MCF 10A (cell line): ENCODE measurements at places on chromosomes 2 and 18. TPM values are rescaled to one million over a fixed set of nuclear protein-coding genes. Genes with fewer than 3 reads are reported as not detected.

DNA sequence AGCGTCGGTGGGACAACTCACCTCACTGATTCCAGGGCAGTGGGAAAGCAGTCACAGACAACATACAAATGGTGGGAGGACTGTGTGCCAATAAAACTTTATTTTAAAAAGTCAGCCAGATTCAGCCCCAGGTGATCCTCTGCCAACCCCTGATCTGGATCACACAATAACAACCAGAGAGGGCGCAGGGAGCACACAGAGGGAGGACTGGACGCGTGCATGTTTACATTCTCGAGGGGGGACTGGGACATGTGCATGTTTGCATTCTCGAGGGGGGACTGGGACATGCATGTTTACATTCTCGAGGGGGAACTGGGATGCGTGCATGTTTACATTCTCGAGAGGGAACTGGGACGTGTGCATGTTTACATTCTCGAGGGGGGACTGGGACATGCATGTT lies 209.5 kb downstream of the NDUFA10 start:
- DNase-seq = no peak

- DNase-seq = no peak
Measured at GRCh38 chr2:132268977-132269523, 107.3 kb upstream of the ANKRD30BL start.

- DNase-seq = no peak
Measured at GRCh38 chr2:54617409-54617808, 106.1 kb upstream of the EML6 start.

DNA sequence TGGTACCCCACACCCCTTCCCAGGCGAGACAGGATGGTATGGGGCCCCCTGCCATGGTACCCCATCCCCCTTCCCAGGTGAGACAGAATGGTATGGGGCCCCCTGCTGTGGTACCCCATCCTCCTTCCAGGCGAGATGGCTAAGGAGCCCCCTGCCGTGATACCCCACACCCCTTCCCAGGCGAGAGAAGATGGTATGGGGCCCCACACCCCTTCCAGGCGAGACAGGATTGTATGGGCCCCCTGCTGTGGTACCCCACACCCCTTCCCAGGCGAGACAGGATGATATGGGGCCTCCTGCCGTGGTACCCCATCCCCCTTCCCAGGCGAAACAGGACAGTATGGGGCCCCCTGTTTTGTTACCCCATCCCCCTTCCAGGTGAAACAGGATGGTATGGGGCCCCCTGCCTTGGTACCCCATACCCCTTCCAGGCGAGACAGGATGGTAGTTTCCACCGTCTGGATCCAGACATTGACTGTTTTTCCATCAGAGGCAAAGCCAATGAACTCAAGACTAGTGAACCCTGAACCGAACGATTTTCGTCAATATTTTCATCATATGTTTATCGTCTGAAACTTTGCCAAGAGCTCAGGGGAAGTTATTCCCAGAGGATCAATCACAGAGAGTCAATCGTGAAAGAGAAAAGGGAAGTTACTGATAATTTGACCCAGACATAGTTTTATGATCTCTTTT lies 75.0 kb downstream of the MYCN start:
- no peak for DNase-seq

- no peak for DNase-seq
Measured at GRCh38 chr2:96512341-96512740, 7.2 kb upstream of the NEURL3 start.

- DNase-seq = peak; percentile 89
Measured at GRCh38 chr18:63518178-63519012, 23.8 kb upstream of the SERPINB12 start.

GRCh38 chr2:24702800-24703199 lies 90.4 kb downstream of the PTRHD1 start:
- DNase-seq = peak; percentile 55

DNA sequence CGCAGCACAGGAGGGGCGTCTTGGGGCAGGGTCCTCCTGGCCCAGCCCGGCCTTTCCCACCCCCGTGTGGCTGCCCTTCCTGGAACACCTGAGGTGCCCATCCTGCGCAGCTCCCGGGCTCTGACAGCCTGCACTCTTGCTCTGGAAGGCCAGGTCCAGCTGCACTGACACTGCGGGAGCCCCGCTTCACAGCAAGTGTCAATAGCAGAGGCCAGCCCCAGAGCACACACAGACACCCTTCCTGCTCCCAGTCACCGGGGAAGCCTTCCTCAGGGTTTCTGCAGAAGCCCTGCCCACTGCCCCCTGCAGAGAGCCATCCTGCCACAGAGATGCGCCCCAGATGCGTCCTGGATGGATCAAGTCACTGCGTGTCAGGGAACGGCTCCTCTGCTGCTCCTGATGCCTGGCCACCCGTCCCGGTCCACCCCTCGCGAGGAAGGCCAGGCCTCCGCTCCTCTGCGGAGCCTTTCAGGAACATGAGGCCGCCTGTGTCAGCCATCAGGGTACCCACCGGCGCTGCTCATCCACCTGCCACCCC lies 519.2 kb upstream of the MYT1L start:
- DNase-seq = no peak

Gene KIAA2012
- not detected in 2 replicates for total RNA-seq

Gene C2orf78
- total RNA-seq = not detected in 2 replicates
